Left renal pelvis (tissue), 4 donors: ENCODE measurements at places on chromosomes 11 and 22.

GRCh38 chr22:48106715-48107259 lies 1344.3 kb downstream of the TBC1D22A start:
- no peak for DNase-seq

- DNase-seq: no peak
Observed at GRCh38 chr11:121206810-121207209, 85.8 kb upstream of the SC5D start.

DNA sequence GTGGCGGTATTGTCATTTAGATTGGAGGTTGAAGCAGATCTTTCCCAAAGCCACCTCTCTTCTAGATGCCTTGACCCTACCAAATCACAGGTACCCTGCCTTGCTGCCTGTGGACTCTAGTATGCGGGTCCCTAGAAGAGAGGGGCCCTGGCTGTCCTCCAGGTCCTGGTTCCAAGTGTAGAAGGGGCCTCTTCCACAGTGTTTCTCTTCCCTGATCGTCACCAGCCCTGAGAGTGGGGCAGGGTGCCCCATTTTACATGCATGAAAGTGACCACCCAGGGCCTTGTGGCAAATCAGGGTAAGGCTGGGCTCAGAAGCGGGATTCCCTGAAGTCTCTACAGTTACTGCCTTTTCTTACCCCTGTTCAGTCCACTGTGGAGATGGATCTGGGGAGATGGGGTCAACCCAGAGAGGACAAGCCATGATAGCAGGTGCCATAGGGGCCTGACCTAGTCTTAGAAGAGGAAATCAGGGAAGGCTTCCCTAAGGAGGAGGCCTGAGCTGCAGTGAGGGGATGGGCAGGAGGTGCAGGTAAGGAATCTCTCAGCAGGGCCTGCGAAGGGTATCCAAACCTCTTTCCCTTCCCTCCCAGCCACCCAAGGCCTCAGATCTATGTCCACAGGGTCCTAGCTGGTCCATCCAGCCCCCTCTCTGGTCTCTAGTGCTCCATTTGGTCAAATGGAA lies 1.2 kb upstream of the LRRC32 start:
- DNase-seq: no peak

DNA sequence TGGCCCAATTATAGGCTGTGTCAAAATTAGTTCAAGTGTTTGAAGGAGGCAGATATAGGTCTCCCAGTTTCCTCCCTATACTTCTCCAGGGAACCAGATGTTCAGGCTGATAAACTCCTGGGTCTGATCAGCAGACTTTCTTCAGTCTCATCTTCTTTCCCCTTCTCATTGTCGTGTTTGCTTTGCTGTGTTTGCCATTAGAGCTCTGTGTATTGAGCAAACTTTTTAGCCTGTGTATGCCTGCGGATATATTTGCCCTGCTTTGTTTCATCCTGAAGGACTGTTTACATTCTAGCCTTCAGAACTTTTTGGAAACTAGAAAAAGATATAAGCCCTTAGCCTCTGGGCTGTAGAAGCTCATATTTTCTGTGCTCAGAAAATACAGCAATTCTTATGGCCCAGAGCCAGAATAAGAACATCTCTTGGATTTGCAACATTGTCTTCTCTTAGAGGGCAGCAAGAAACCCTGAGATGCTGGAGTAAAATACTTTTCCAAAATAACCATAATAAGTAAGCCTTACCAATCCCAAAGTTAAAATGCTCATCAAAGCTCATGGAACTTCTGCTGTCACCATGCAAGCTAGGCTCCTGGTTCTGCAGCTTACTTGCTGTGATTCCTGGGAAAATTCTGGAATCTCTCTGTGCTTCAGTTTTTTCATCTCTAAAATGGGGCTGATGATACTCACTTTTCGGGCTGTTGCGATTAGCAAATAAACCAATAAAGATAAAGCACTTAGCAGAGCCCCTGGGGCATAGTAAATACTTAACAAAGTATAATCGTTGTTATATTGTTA lies 34.1 kb upstream of the ME3 start:
- DNase-seq: no peak

- no peak for DNase-seq
Observed at GRCh38 chr11:113446112-113446511, 29.1 kb downstream of the DRD2 start.

GRCh38 chr22:46280999-46281623 lies 13.3 kb downstream of the TTC38 start:
- no peak for DNase-seq

DNA sequence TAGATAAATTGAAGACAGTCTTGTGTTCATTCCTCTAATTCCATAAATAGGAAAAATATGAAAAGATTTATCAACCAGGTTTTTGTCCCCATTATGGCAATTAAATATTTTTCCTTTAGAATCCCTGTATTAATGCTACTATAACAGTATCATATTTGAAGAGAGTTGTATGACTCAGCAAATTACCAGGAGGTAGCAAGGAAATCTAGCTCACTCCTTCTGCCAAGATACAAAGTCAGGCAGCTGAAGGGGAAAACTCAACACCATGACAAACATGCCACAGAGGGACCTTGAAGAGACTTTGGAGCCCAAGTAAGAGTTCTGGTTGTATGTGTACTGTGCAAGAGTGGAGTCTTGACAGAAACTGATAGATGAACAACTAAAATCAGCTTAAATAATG lies 143.3 kb downstream of the GUCY1A2 start:
- DNase-seq: no peak

- DNase-seq: no peak
Observed at GRCh38 chr11:118046051-118046963, 30.6 kb upstream of the TMPRSS4 start.

DNA sequence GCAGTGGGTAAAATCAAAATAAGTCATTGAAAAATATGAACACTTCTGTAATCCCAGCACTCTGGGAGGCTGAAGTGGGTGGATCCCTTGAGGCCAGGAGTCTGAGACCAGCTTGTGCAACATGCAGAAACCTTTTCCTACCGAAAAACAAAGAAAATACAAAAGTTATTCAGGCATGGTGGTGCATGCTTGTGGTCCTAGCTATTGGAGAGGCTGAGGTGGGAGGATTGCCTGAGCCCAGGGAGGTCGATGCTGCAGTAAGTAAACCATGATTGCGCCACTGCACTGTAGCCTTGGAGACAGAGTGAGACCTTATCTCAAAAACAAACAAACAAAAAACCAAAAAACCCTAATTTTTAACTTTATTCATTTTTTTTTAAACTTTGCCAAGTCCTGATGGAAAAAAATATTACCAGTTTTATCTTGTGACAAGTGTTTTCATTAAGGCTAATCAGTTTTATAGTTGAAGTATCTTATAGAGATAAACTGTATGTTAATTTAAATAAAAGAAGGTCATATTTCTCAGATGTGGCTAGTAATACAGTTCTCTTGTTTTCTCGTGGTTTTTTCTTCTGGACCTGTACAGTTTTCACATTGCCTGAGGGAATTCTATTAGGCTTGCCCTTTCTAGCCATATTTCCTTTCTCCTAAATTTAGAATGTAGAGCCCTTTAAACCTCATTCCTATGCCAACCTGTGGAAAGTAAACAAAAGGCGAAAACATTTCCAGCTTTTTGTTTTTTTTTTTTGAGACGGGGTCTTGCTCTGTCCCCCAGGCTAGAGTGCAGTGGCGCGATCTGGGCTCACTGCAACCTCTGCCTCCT lies 9.4 kb downstream of the HIPK3 start:
- no peak for DNase-seq
